Retina (tissue), 1 donor: ENCODE measurements at places on chromosomes 5 and 9.

- peak; percentile 22 for DNase-seq
Observed at GRCh38 chr5:151509231-151509630, 61.8 kb downstream of the SLC36A1 start.

- DNase-seq: no peak
Observed at GRCh38 chr9:98740226-98740881, 31.6 kb upstream of the GABBR2 start.

DNA sequence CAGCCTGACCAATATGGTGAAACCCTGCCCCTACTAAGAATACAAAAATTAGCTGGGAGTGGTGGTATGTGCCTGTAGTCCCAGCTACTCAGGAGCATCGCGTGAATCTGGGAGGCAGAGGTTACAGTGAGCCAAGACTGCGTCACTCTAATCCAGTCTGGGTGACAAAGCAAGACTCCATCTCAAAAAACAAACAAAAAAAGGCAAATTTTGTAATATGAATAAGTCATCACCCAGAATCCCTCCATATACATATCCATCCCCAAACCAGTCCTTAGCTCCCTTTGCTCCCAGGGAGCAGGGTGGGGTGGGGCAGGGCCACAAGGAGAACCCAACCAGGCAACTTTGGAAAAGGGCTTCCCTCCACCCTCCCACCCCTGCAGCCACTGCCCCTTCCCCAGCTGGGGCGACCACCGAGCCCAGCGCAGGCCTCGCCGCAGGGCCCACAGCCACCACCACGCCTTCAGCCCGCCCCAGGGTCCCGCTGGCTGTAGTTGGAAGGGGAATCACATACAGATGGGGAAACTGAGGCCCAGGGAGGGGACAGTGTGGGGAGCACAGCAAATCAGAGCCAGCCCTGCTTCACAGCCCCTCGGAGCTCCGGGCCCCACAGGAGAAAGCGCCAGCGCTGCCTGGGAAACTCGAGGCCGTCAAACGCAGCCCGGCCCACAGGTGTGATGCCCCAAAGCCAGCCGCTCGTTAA is 7.8 kb downstream of the NOTCH1 start:
- no peak for DNase-seq

- DNase-seq: no peak
Observed at GRCh38 chr9:4572184-4572826, 82.0 kb downstream of the SLC1A1 start.

DNA sequence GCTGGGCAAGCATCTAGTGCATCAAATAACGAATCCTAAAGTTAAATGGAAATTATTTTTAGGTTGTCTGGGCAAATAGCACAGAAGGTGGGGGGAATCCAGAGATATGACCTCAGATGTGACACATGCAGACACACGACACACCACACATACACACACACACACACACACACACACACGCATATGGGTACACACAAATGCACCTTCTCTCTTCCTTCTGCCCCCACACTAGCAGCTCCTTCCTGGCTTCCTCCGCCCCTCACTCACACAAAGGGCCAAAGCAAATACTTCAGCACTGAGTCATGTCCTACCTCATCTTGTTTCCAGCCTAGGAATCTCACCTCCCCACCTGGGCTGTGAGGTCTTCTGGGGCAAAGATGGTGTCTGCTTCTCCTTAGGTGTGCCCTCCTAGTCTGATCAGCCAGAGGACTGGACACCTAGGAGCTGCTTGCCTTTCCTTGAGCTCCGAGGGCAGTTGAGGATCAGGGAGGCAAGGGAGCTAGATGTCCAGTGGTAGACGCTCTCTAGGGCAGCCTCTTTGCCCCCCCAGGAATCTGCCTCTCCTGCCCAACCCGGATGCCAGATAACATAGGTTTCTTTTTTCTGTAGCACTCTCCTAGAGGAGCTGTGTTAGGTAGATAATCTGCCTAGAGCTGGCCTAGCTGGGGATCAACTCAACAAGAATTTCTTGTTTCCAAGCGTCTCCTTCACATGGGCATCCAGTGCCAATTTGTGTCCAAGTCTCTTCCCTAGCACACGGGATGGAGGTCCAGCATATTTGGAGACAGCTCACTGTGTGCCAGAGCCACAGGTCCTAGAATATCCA is 14.3 kb upstream of the JADE2 start:
- no peak for DNase-seq

DNA sequence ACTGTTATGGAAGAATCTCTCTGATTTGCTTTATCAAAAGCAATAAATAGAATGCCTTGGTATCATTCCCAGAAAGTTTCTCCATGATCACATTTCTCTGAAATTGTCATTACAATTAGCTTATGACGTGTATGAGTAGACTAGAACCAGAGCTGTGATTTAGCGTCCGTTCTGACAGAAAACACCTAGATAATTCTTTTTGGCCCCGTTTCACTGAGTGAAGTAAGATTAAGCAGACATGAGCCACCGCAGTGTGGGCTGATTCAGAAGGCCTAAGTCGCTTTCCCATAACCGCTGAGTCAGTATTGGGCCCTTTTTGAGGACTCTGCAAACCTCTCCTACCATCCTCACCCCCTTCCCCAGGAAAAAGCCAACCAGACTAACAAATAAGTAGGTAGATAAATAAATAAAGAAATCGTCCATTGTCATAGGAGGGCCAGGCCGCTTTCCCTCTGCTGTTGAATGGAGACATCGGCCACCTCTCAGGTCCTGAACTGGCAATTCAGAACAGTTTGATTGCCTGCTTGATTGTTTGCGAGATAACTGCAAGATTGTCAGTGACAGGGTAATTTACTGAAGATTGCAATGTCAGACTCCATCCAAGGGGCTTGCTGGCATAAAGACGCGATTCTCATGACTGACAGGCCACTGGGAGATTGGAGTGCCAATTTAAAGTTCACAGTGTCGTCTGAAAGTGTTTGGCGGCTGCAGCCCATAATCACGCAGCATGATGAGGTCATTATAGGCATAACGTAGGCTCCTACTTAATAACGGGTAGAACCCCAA is 105.0 kb upstream of the WWC1 start:
- DNase-seq: peak; percentile 39

GRCh38 chr5:26700759-26701384 is 337.5 kb downstream of the CDH9 start:
- peak; percentile 12 for DNase-seq

GRCh38 chr9:113222482-113222841 is 1.1 kb downstream of the SLC31A1 start:
- DNase-seq: no peak

DNA sequence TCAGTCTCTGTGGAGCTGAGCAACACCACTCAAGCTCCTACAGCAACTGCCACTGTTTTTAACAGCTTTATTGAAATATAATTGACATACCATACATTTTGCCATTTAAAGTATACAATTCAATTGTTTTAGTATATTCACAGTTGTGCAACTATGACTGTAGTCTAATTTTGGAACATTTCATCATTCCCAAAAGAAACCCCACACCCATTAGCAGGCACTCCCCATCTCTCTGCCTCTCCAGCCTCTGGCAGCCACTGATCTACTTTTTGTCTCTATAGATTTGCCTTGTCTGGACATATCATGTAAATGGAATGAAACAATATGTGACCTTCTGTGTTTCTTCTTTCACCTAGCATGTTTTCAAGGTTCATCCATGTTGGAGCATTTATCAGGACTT is 43.5 kb downstream of the RUSC2 start:
- DNase-seq: no peak

DNA sequence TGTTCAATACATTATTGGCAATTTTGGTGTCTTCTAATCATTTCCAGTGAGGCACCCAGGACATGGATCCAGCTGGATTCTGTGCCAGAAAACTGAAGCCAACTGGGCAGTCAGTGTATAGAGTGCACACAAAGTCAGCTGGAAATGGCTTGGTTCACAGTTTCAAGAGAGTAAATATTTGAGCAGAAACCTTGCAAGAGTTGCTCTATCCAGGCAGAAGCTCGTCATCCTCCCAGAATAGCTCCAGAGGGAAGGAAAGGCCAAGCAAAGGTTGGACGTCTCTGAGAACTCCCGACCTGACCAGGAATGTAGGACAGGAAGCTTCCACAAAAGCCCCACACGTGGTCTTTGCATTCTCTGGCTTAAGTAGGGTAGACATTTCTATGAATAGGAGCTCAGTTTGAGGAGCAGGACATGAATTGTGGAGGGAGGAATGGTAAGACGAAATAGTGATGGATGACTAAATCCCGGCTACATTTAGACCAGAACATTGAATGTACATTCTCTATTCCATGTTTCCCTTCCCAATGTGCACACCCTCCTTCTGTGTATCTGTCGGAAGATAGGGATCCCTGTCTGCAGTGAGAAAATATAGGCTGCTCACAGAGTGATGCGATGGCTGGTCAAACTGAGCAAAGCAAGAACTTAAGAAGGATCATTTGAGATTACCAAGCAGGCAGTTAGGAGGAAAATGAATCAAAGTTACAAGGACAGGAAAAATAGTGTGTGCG is 72.7 kb upstream of the FCN2 start:
- DNase-seq: no peak

- DNase-seq: no peak
Observed at GRCh38 chr9:81637276-81637675, 52.1 kb downstream of the TLE1 start.

- DNase-seq: peak; percentile 62
Observed at GRCh38 chr5:123087173-123088030, 1.6 kb upstream of the PRDM6 start.

DNA sequence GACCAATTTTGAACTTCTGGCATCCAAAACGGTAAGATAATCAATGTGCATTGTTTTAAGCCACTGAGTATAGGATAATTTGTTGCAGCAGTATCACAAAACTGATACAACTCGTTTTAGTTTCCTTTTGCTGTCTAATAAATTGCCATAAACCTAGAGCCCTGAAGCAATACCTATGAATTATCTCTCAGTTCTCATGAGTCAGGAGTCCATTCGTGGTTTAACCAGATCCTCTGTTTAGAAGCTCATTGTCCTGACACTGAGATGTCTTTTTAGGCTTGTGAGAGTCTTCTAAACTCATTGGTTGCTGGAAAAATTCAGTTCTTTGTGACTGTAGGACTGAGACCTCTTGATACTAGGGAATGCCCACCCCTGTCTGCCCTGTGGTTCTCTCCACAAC is 262.9 kb downstream of the SEMA5A start:
- no peak for DNase-seq

GRCh38 chr5:178673801-178674295 is 47.0 kb upstream of the CLK4 start:
- DNase-seq: no peak

DNA sequence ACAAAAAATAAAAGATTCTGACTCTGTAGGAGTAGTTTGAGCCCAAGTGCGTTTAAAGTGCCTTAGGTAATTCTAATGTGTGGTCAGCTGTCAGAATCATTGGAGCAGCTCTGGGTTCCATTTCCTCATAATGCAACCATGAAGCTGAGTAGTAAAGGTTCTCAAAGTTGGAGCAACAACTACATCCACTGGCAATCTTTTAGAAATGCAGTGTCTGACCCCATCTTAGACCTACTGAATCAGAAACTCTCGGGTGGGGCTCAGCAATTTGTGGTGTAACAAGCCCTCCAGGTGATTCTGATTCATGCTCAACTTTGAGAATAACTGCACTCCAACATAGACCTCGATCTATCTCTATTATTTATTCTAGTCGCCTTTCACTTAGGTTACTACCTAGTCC is 7.6 kb upstream of the ALDH1A1 start:
- DNase-seq: no peak

GRCh38 chr5:76670508-76670907 is 45.4 kb upstream of the F2R start:
- DNase-seq: no peak

- no peak for DNase-seq
Observed at GRCh38 chr9:108400297-108400696, 455.5 kb downstream of the ACTL7B start.

- DNase-seq: no peak
Observed at GRCh38 chr5:26843677-26844076, 194.7 kb downstream of the CDH9 start.

GRCh38 chr9:131658377-131659129 is 81.3 kb downstream of the RAPGEF1 start:
- DNase-seq: no peak

- no peak for DNase-seq
Observed at GRCh38 chr9:38060681-38061080, 8.3 kb downstream of the SHB start.

- no peak for DNase-seq
Observed at GRCh38 chr5:65041296-65042158, 272.8 kb downstream of the CWC27 start.

- DNase-seq: no peak
Observed at GRCh38 chr5:172740428-172741205, 30.4 kb downstream of the DUSP1 start.

- no peak for DNase-seq
Observed at GRCh38 chr9:16825331-16825725, 45.1 kb downstream of the BNC2 start.

- no peak for DNase-seq
Observed at GRCh38 chr9:114155995-114156656, 789 bp downstream of the COL27A1 start.

GRCh38 chr9:82570226-82570625 is 492.7 kb downstream of the RASEF start:
- no peak for DNase-seq
